NCI-H146 (cell line): ENCODE measurements at places on chromosomes 1 and 21.

GRCh38 chr1:208031316-208031931, 120.5 kb upstream of the CD34 start:
- no peak for DNase-seq

DNA sequence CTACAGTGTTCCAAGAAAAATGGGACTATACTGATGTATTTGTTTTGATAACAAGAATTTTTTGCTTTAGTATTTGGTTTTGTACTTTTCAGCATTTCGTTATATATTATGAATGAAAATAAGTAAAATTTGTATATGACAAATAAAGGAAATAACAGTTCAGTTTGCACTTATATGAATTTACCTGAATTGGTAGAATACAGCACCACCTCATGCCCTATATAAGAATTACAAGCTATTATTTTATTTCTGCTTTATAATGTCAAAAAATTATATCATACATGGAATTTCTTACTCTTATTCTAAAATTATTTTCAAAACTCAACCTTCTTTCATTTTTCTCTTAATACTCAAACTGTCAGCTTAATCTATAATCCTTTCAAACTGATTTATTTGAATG, 14.6 kb downstream of the EFCAB7 start:
- no peak for DNase-seq

- no peak for DNase-seq
These were observed 219.8 kb upstream of the PRMT6 start for GRCh38 chr1:106836708-106837107.

DNA sequence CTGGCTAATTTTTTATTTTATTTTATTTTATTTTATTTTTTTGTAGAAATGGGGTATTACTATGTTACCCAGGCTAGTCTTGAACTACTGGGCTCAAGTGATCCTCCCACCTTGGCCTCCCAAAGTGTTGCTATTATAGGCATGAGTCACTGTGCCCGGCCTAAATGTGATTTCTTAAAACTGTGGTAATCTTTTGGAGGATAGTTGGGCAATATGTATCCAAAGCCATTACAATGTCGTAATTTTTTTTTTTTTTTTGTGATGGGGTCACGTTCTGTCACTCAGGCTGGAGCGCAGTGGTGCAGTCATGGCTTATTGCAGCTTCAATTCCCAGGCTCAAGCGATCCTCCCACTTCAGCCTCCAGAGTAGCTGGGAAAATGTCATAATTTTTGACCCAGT, 14.2 kb downstream of the ETV3L start:
- no peak for DNase-seq

DNA sequence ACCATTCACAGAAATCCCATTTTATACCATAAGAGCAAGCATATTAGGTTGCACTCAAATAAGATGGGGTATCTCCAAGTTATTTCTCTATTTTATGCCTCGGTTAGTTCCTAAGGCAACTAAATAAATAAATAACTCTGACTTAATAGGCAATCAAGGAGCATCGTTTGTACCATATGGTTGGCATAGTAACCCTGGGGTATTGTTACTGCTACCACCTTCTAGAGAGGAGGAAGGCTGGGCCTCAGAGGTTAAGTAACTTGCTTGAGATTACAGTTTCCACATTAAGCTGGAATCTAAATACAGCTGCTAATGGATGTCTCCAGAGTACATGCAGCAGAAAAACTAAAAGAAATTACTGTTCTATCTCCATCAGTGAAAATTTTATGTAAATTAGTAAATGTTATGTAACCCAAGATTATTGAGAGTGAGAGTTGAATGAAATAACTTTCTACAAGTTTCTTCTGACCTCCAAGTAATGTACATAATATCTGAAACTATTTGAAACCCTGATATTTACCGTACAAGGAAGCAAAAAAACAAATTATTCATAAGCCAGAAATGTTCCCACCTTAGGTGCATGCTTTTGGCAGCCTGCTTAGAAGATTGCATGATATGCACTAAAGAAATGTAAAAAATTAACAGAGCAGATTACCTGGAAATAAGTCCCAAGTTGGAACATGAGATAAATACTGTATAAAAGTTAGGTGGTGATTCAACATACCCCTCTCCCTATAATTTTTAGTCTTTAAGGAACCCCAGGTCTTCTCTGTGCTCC, 127.0 kb downstream of the CRB1 start:
- DNase-seq = no peak

DNA sequence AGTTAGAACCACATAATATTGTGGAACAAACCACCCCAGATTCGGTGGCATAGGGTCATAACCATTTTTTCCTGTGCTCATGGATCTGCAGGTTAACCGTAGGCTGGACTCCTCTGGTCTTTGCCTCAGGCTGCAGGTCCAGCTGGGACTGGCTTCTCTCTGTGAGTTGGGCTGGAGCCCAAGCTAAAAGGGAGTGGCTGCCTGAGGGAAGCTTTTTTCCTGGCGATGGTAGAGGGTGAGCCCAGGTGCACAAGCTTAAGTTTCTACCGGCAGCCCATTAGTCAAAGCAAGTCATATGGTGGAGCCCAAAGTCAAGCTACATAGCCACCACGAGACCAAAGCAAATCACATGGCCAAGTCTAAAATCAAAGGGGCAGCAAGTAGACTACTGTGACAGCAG, 13.8 kb downstream of the EPHX4 start:
- peak; percentile 45 for DNase-seq

DNA sequence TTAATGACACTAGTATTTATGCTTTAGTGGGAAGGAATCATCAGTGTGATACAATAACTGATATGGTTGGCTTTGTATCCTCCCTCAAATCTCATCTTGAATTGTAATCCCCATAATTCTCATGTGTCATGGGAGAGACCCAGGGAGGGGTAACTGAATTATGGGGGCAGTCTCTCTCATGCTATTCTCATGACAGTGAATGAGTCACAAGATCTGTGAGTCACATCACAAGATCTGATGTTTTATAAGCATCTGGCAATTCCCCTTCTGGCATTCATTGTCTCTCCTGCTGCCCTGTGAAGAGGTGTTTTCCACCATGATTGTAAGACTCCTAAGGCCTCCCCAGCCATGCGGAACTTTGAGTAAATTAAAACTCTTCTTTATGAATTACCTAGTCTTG, 1760.3 kb downstream of the NCAM2 start:
- DNase-seq = peak; percentile 58

GRCh38 chr21:45138199-45139002, 64.0 kb downstream of the ADARB1 start:
- peak; percentile 6 for DNase-seq
